ENCODE measurements at places on chromosomes 13 and 19.

- no peak for DNase-seq
Measured at GRCh38 chr19:44930088-44930487, 11.9 kb upstream of the APOC4 start.

- DNase-seq, result peak; percentile 8
Measured at GRCh38 chr13:97855570-97856303, 97.7 kb upstream of the IPO5 start.

- DNase-seq, result no peak
Measured at GRCh38 chr19:8518536-8518935, 4.6 kb upstream of the ZNF414 start.

GRCh38 chr13:20680416-20681080 is 23.0 kb upstream of the IL17D start:
- DNase-seq, result no peak

DNA sequence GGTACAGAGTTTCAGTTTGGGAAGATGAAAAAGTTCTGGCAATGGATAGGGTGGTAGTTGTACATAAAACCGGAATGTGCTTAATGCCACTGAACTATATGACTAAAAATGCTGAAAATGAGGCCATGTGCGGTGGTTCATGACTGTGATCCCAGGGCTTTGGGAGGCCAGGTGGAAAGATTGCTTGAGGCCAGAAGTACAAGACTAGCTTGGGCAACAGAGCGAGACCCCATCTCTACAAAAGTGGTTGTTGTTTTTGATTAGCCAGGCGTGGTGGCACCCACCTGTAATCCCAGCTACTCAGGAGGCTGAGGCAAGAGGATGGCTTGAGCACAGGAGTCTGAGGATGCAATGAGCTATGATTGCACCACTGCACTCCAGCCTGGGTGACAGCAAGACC is 12.8 kb downstream of the SMAD9 start:
- no peak for DNase-seq

DNA sequence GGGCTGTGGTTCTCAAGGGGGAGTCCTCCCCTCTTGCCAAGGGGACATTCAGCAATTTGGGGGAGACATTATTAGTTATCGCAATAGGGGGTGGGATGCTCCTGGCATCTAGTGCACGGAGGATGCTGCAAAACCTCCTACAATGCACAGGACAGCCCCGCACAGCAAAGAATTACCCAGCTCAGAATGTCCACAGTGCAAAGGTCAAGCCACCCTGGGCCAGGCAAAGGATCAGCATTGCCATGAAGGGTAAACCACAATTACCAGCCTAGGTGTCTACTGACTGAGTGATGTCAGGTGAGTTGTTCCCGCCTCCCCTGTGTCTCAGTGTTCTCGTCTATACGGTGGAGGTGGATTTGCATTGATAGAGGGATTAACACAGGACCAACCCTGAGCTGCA is 2.4 kb upstream of the METTL21C start:
- no peak for DNase-seq

- DNase-seq, result no peak
Measured at GRCh38 chr19:33550768-33551167, 29.2 kb upstream of the PEPD start.

DNA sequence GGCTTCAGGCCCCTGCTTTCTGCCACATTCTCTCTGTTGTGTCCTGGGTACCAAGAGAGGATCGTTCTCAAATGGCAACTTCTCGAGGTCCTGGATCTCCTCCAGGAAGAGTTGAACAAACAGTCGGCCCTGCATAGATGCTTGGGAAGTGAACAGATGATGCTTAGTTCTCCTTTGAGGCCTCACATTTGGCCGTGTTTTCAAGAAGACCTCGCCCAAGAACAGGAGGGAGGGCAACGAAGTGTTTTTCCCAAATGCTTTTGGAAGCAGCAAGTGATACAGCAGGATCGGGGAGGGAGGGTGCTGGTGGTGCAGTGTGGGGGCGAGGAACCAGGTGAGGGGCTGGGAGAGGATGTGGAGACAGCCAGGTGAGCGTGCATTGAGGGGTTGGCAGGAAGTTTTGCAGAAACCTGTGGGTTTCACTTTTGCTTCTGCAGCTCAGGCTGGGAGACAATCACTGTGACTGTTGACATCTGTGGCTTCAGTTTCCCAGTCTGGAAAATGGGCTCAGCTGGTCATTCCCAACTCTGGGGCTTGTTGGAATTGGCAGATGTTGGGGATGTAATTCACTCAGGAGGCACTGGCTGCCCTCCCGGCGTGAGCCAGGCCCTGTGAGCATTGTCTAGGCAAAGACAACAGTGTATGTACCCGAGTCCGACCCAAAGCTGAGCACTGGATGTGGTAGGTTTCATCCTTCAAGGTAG is 21.6 kb downstream of the MAST3 start:
- DNase-seq, result no peak

DNA sequence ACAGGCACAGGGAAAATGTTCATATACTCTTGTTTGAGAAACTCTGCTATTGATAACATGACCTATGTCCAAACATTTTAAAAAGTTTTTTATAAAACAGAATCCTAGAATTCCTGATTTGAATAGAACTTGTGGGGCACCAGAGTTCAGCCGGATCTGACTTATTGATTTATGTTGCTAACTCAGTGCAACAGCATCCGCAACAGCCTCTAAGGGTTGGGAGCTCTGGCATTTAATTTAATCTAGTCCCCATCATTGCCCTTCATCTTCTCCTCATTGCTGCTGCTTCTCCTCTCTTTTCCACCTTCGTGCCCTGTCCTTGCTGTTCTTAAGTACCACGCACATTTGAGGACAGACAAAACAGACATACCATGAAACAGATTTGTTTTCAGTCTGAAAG is 214.5 kb downstream of the FGF14 start:
- DNase-seq, result no peak

- peak; percentile 40 for DNase-seq
Measured at GRCh38 chr19:4108767-4109625, 14.9 kb downstream of the MAP2K2 start.

- no peak for DNase-seq
Measured at GRCh38 chr19:51654783-51655182, 8.2 kb upstream of the SIGLEC14 start.

DNA sequence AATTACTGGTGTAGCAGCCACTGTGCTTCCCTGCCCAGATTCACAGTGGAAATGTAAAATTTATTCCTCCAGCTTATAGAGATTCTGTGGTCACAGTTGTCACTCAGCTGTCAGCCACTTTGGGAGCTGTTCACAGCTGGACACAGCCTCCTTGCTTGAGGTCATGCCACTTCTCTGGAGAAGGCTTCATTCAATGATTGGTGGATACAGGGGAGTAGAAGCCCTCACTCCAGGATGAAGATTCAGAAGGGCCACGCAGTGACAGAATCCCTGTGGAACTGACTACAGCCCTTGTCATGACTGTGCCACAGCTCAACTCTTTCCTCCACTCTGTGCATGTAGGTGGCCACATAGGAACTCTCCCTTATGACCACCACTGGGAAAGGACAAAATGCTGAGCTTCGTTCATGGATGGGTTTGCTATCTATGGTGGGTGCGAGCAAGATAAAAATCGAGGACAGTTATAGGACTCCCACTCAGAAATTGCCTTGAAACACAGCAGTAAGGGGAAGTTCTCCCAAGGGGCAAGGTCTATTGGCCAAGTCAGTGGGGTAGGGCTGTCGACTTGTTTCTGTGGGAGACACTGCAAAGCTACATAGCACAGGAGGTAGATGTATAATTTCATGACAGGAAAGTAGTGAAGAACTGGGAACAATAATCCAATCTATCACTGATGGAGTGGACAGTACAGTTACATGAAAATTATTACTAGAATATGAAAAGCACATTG is 98.7 kb downstream of the CCNA1 start:
- DNase-seq, result no peak

GRCh38 chr19:19321141-19321577 is 530 bp downstream of the MAU2 start:
- no peak for DNase-seq

DNA sequence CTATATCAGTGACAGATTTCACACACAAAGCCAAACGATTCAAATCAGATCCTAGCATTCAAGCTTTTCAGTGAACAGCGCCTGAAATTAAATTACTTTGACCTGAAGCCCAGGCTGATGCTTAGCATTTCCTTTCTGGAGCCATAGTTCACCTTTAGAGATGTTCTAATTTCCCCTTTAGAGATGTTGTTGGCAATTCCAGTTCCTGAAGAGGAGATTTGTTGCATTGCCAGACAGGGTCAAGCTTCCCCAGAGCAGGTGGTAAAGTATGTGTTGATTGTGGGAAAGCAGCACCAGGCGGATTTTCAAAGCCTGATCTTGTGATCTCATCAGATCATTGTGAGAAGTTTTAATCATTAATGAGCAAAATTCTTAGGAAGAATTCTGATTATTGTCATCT is 609.8 kb upstream of the KLF12 start:
- DNase-seq, result no peak

- DNase-seq, result no peak
Measured at GRCh38 chr13:50809133-50810090, 34.1 kb downstream of the DLEU7 start.

DNA sequence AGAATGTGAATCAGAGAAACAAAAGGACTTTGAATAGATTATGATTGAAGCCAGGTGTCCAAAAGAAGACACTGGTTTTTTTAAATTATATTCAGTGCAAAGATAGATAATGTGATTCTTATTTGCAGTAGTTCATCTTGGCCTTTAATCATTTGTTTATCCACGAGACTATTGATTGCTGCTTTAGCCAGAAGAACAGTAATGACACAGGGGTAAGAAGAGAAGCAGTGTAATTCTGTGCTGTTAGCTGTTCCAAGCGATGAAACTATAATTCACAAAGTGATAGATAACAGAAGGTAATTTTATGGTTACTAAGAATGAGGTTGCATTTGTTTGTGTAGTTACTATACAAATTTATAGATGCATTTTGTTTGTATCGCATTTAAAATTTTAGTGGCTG is 311.6 kb downstream of the MZT1 start:
- no peak for DNase-seq

- DNase-seq, result no peak
Measured at GRCh38 chr19:33290956-33291622, 11.2 kb downstream of the CEBPA start.

DNA sequence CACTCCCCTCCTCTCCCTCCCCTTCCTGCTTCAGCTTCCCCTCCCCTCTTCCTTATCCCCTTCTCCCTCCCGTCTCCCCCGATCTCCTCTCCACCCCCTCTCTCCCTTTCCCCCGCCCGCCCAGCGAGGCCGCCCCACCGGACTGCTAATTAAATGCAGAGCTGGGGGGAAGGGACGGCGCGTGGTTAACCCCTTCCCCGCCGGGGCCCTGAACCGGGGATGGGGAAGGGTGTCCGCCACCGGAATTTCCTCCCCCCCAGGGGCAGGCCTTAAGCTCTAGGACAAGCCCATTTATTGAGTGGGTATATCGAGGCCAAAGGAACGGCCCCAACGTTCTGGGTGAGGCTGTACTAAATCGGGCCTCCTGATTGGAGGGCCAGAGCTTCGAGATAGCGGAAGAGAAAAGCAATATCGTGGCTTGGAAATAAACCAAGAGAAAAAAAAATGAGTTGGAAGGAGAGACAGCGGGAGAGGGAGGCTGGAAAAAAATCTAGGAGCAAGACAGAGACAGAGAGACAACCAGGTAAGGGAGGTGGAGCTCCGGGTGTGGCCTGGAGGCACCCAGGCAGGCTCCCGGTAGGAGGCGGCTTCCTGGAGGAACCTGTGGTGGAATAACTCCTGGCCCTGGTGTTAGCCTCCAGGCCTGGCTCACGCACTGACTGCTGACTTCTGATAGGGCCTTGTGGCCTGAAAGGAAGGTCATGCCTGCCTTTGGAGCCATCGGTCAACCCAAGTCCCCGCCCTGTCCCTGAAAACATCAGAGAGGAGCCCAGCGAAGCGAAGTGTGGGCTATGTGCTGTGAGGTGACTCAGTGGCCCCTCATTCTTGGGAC is 11.6 kb upstream of the JUND start:
- DNase-seq, result peak; percentile 51

- DNase-seq, result no peak
Measured at GRCh38 chr19:3970313-3970807, 539 bp downstream of the DAPK3 start.

DNA sequence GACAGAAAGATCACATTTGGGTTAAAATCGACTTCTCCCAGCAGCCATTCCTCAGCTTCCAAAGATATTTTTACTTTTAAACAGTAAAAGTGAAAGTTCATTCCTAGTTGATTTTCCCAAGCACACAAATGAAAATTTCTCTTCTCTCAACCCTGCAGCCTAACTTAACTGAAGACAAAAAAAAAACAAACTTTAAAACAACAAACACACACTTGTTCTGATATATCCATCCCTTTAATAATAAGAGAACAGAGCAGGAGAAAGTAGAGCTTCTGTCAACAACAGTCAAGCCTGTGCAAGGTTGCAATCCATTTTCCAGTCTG is 72.9 kb downstream of the STK24 start:
- DNase-seq, result no peak

DNA sequence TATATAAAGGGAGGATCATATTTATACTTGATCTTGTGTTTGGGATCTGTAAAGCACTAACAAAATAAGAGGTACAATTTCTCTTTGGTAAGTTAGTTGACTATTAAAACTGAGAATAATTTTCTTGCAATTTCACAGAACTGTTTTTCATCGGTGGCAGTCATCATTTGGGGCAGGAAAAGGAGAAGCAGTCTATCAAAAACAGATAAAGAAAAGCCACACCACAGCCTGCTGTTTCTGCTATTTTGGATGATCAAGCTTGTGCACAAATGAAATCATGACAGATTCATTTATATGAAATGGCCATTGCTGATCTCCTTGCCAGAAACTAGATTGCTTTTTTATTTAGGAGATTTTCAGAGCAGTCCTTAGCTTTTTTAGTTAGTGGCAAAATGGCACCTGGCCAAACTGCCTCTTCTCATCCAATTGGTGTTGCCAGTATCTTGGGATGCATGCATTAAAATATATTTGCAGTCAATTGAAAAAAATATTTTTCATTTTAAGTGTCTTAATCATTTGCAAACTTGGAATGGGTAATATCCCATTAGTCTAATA is 326.0 kb downstream of the HS6ST3 start:
- DNase-seq, result no peak

- DNase-seq, result no peak
Measured at GRCh38 chr19:14565298-14565679, 6.6 kb downstream of the NDUFB7 start.

DNA sequence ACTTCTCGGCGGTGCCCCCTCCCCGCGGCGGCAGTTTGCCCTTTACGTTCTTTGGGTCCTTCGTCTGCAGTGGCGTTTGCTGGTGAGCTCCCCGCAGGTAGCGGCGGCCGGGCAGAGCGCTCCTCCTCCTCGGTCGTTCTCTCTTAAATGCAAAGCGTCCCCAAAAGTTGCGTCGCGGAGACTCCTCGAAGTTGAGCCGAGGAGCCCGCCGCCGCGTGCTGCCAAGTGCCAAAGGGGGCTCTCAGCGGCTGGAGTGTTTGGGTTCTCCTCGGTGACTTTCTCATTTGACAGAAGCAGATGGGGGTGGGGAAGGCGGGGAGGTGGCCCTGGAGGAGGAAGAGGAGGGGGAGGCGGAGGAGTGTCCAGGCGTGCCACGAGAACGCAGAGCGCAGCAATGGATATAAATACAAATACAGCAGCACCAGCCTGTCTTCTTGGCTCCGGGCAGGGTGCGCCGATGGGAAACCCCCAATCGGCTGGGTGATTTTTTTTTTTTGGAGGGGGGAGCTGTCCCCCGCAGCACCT is at the start of gene SOX21:
Gene SOX21 (minus strand): TSS at position 259 of the 525 bp plus-strand sequence. CDS start 496 bp downstream, outside the sequence.
- DNase-seq, result no peak
